ENCODE measurements at places on chromosomes 11 and 22.

DNA sequence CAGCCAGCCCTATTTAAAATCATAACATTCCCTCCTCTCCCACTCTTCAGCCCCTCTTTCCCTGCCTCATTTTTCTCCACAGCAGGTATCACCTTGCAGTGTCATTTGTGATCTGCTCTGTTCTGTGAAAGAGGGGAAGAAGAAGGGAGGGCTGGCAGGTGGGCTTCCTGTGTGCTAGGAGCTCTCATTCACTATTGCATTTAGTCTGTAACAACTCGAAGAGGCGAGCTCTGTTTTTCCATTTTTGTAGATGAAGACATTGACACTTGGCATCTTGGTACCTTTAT lies 52.1 kb upstream of the CRYBB3 start:
- DNase-seq: no peak

GRCh38 chr11:64869571-64870175 lies 8.7 kb downstream of the EHD1 start:
- DNase-seq: no peak

DNA sequence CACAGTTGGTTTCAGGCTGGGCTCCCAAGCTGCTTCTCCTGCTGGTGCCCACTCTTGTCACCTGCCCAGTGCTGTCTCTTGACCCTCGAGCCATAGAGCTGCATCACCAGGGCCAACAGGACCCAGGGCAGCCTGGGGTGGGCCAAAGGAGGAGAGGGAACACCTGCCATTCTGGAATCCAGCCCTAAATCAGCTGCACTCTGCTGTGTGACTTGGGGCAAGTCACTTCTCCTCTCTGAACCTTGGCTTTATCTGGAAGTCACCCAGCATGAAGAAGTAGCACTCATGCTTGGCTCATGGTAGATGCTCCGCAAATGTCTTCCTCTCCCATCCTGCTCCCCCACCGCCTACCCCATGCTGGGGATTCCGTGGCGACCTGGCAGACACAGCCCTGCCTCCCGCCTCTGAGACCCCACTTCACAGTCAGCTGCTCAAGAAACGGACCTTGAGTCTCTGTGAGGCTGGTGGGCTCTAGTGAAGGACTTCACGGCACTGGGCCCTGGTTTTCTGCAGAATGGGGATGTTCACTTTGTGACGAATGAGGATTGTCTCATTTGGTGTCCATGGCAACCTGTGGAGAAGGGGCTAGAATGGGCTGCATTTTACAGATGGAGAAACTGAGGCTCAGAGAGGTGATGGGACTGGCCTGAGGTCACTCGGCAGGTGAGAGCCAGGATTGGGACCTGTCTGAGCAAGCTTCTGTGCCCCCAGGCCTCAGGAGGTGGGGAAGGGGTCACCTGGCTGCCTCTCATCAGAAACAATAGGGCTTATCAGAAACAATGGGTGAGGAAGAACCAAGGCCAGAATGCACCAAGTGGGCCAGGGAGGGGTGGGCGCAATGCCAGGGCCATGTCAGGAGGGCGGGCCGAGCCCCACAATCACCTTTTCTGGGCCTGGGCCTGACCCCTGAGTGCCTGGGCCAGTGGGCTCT lies 12.4 kb downstream of the EMID1 start:
- no peak for DNase-seq

- no peak for DNase-seq
These were observed 20.4 kb downstream of the CTR9 start for GRCh38 chr11:10771457-10771856.

DNA sequence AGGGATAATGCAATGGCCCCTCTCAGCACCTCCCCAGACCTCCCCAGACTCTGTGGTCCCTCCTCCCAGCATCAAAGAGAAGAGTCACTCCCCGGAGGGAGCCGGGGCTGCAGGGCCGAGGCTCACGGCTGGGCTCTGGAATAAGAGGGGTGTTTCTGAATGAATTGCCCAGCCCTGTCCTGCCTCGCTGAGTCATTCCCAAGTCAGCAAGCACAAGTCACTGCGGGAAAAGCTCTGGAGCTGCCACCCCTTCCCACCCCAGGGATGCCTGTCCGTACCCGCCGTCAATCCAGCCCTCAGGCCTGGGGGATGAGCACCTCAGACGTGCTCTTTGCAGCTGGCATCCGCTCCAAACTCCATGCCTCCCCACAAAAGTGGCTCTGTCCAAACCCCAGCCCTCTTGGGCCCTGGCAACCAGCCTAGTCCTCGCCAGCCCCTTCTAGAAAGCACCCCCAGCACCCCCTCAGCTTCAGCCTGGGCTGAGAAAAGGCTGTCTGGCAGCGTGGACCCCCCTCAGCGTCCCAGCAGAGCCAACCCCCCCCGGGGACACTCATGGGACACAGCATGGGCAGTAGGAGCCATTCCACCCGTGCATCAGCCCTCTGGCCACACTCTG lies 22.7 kb downstream of the CELSR1 start:
- DNase-seq: no peak

GRCh38 chr22:44839061-44839460 lies 86.7 kb downstream of the ARHGAP8 start:
- DNase-seq: no peak

DNA sequence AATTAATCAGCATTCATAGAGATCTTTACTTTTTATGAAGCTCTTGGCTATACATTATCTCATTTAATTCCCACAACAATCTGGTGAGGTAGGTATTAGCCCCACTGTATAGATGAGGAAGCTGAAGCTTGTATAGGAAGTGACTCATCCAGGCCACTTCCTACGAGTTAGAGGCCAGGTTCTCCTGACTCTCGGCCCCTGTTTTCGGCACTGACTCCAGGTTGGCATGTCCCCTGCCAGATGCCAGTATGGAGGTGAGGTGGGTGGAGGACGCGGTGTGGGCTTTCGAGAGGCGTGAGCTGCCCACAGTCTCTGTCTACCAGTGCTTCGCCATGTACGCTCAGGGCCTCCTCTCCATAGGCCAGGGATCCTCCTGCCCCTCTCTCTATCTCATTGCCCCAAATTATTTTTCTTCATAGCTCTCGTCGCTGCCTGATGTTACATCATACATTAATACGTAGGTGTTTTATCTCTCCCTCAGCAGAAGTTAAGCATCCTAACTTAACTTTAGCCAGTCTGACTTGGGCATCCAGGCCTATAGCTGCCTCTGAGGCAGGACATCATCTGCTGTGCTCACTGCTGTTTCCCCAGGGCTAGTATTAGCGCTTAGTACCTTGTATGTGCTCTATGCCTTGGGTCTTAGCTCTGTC lies 9.0 kb downstream of the DGAT2 start:
- DNase-seq: no peak

DNA sequence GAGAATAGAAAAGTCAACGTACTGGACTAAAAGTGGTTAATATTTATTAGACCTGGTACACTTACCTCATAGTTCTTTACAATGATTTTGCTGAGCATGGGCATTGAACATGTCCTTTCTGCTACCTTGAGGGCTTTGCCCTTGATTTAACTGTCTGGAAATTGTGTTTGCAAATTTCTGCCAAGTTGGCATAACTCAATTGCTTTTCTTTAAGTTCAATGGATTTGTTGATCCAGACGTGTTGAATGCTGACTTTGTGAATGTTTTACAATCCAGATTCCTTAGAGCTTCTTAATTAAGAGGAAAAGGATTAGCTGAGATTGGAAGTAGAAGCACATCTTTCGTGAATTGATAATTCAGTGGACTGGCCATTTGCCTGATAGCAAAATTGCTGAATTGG lies 7.2 kb upstream of the OR4X2 start:
- no peak for DNase-seq

GRCh38 chr11:69416762-69417698 lies 64.4 kb upstream of the LINC01488 start:
- DNase-seq: no peak

GRCh38 chr22:18044548-18045271 lies 20.3 kb upstream of the MICAL3 start:
- peak; percentile 97 for DNase-seq

- no peak for DNase-seq
These were observed 86.0 kb downstream of the RRM1 start for GRCh38 chr11:4180441-4181183.

DNA sequence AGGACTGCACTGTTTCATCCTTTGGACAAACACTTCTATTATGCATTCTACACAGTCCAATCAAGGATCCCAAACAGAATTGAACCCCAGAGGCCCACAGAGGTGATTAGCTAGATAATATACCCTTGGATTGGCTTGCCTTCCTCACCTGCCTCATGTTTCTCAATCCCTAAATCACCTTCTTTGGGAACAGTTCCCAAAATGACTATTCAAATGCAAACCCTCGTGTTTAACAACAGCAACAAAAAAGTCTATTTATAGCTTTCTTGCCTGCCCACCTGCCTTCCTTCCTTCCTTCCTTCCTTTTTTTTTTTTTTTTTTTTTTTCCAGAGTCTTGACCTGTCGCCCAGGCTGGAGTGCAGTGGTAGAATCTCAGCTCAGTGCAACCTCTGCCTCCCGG lies 180.0 kb downstream of the CNTN5 start:
- DNase-seq: no peak

GRCh38 chr11:9530901-9531625 lies 42.4 kb upstream of the WEE1 start:
- DNase-seq: no peak

GRCh38 chr11:109320595-109320994 lies 101.4 kb upstream of the C11orf87 start:
- DNase-seq: no peak

GRCh38 chr11:34323601-34324000 lies 34.2 kb downstream of the ABTB2 start:
- DNase-seq: no peak

DNA sequence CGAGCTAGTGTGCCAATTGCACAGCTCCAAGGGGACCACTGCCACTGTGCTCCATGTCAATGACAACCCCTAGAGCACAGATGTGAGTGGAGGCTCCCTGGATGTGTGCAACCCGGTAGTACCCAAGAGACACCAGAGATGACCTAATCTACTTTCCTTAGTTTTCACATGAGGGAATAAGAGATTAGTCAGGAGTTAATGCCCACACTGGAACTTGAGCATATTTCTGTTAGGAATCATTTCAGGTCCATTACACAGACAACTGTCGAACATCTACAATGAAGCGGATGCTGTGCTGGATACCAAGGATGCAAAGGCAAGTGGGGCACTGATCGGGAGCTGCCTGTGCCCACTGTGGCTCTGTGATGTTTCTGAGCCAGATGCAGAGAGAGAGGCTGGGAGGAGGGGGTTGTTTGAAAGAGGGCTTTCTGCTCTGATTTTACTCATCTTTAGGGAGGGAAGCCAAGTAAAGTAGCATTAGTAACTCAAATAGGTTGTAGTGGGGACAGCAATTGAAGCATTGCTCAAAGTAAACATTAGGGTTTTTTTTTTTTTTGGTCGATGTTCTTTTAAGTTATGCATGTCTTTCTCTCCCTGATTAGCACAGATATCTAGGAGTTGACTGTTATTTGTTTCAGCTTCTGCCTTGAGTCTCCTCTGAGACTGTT lies 82.5 kb upstream of the SORL1-AS1 start:
- no peak for DNase-seq

GRCh38 chr11:41301023-41301422 lies 158.4 kb downstream of the LRRC4C start:
- no peak for DNase-seq

- no peak for DNase-seq
These were observed 219.9 kb upstream of the GRIA4 start for GRCh38 chr11:105389952-105390351.

- no peak for DNase-seq
These were observed 27.9 kb downstream of the KCNC1 start for GRCh38 chr11:17762309-17762974.

GRCh38 chr11:28476049-28476448 lies 367.9 kb downstream of the METTL15 start:
- no peak for DNase-seq

DNA sequence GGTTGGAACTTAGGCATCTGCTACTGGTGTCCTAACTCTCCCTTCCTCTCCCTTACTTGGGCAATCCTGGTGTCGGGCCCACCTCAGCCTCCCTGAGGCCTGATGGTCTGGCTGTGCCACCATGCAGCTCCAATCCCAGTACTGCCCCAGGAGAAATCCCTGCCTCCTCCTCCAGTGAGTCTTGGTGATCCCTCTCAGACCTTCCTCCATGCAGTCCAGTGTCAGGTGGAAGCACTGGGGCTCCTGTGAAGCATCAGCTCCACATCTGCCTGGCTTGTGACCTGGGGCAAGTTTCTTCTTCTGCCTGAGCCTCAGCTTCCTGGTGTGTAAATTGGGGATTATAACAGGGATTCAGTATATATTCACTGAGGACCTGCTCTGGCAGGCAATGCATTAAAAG lies 1.8 kb upstream of the PELI3 start:
- DNase-seq: no peak

DNA sequence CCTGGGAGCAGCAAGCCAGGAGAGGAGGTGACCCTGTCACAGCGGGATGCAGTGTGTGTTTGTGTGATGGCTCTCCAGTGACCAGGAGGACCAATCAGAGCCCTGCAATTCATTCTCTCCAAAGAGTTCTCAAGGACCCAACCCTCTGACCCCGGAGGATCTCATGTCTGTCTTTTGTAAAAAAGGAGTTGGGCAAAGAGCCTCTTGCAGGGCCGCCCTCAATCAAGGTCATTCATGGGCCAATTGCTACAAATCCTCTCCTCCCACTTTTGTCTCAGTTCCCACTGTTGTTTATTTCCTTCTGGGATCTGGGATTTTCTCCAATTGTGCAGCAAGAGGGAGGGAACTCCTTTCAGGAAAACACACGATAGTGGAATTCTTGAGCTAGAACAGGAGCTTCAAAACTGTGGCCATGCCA lies 4.0 kb downstream of the TECTA start:
- DNase-seq: peak; percentile 15

DNA sequence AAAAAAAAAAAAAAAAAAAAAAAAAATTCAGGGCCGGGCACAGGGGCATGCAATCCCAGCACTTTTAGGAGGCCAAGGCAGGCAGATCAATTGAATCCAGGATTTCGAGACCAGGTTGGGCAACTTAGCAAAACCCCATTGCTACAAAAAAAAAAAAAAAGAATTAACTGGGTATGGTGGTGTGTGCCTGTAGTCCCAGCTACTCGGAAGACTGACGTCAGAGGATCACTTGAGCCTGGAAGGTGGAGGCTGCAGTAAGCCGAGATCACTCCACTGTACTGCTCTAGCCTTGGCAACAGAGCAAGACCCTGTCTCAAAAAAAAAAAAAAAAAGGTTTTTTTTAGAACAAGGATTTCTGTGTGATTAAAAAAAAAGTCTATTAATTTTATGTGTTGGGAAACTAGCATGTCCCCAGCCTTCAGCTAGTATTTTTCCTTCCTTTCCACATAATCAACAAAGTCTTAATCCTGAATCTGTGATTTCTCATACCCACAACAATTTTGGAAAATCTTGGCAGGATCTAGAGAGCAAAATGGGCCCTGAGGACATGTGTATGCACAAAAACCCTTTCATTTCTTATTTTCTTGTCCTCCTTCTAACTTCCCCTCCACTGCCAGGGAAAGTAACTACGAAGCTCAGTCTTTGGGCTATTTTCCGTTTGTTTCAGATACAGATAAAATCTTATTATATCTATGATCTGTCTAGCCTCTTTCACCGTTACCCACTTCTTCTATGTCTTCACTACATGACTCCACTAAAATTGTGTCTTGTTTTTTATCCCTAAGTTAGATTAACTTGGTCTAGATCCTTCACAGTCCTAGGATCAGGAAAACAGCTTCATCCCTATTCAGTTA lies 5.7 kb upstream of the AMBRA1 start:
- no peak for DNase-seq

GRCh38 chr11:71930556-71931244 lies 1.9 kb downstream of the RNF121 start:
- DNase-seq: no peak

Data from putamen (tissue), 1 donor.